Stimulated activated CD8-positive, alpha-beta memory T cell treated with anti-CD3 and anti-CD28 coated beads, Interleukin-4, amount 100 ng/mL, for 24 hours (primary cell): ENCODE measurements at places on chromosomes 3 and 15.

- no peak for DNase-seq
Observed at GRCh38 chr3:16658925-16659793, 53.9 kb upstream of the DAZL start.

- DNase-seq, result no peak
Observed at GRCh38 chr3:8702560-8702959, 31.0 kb upstream of the CAV3 start.

DNA sequence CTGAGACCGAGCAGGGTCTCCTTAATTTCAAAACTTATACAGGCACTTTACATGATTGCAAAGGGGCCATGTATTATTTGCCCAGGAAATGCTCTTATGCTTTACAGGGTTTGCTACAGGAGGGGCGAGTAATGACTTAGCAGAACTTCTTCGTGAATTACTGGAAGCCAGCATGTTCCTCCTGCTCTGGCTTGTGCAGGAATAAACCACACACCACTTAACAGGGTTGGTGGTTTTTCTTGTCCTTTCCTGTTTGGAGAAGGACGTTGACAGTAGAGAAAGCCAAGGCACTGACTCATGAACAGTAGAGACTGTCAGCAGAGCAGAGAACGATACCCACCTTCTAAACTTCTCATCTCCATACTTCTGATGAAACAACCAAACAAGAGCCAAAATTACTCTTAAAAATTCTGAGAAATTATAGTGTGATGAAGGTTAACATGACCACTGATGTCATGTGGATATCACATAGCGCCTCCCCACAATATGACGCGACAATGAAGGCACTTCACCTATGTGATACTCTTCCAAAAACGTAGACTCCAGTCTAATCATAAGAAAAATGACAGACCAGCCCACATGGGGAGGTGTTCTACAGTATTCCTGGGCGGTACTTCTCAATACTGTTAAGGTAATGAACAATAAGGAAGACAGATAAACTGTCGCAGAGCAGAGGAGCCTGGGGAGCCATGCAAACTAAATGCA lies 24.7 kb upstream of the MCTP2 start:
- no peak for DNase-seq

DNA sequence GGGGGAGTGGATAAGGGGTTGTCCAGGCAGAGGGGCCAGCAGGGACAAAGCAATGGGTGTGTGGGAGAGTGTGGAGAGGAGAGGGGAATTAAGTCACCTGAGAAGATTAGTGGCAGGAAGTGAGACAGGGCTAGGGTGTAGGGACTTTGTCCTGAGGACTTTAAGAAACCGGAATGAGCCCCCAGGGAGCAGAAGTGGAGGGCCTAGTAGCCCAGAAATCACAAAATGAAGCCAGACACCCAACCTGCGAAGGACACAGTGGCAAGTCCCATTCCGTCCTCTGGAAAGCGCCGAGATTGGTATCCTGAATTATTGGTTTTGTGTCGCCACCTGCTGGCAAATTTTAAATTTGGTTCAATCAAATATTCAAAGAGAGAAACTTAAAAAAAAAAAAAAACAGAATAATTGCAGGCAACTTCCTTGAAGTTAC lies 78.0 kb upstream of the SLC25A36 start:
- DNase-seq, result peak; percentile 1

GRCh38 chr15:89486726-89487050 lies 9.7 kb downstream of the RHCG start:
- peak; percentile 20 for DNase-seq

DNA sequence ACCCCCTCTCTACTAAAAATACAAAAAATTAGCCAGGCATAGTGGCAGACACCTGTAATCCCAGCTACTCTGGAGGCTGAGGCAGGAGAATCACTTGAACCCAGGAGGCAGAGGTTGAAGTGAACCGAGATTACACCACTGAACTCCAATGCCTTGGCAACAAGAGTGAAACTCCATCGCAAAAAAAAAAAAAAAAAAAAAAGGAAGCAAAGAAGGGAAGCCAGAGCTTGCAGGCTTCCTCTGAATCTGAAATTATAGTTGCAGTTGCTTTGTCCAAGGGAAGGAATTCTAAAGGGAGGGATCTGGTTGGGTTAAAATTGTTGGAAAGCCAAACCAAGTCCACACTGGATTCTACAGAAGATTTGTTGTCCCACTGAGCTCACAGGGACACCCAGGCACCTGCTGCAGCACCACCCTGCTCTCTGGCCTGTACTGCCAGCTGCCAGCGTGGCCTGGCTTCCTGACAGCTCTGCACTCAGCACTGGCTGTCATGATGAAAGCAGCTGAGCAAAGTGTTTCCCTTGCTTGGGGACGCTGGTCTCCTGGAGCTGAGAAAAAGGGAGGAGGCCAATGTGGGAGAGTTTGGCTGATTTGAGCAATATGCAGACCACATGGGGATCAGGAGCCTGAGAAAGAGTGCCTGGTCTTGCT lies 88.8 kb upstream of the HES1 start:
- DNase-seq, result no peak

GRCh38 chr15:98957655-98958054 lies 49.9 kb downstream of the PGPEP1L start:
- no peak for DNase-seq

DNA sequence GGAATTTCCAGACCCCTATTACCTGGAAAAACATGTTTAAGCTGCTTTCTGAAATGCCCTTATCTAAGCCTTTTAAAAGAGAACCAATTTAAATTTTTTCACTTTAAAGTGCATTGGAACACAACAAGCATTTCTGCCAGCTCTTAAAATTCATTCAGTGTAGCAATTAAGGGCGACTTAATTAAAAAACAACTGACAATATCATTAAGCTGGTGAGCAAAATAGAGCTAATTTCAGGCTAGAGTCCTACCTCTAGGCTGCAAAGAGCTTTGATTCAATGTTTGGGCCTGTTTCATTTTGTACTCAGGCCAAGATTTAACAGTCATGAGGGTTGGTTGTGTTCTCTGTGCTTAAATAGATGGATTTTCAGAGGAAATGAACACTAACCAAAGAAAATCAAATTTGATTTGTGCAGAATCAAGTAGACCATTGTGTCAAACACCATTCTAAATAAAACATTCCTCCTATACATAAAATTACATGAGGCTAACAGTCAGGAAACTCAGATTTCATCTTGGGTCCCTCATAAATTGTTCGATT lies 114.6 kb downstream of the TMEM108 start:
- DNase-seq, result no peak

DNA sequence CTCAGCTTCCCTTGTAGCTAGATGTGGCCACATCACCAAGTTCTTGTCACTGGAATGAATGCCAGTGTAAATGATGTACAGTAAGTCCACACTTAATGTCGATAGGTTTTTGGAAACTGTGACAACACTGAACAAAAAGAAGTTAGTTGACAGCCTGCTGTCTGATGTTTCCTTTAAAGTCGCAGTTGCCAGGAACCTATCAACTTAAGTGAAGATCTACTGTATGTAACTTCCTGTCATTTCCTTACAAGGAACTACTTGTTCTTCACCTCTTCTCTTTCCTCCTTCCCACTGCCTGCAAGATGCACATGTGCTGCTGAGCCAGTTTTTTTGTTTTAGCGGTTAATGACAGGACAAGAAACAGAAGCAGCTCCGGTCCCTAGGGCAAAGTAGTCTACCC lies 44.6 kb downstream of the HDGFL3 start:
- DNase-seq, result no peak

DNA sequence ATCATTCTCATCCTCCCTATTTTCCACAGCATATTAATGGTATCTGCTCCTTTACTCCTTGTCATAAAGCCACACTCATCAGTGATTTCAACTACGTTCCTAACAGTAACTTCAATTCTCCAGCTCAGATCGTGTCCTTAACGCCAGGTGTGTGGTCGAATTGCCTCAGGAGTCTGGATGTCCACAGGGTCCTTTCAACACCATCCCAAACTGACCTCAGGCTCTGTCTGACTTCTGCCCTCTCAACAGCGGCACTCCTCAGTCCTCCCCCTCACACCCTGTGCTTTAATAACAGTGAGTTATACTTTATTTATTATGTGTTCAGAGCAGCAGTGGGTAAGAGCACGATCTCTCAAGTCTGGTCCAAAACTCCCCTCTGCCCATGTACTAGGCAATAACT lies 42.4 kb downstream of the ST3GAL6 start:
- no peak for DNase-seq

DNA sequence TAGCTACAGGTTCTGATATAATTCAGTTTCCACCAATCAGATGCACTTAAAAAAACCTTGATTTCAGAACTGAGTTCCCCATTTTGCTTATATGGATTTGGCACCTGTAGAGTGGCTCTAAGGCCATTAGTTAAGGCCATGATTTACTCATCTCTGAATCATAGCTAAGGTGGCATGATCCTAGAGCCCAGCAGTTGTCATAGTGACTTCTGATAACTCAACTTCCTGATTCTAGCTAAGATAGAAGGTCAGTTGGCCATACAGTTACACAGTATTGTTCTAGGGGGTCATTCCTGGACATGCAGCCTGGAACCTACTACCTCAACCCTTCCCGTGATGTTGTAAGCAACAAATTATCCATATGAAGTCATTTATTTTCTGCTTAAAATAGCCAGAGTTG lies 15.9 kb upstream of the TMEM87A start:
- DNase-seq, result no peak

DNA sequence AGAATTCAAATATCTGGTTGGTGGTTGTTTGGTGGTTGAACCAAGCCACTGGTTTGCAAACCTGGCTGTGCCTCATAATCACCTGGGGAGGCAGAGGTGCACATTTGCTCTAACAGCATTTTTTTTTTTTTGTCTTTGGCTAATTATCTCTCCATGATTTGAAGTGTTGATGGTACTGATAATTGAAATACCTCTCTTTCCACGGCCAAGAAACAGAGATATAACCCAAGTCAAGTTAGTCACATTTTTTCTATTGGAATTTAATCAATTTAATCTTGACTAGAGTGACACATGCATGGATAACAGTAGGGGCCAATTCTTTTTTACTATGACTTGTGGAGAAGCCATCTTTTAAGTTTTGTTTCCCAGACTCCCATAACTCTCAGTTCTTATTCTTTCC lies 37.5 kb upstream of the SUCLG2 start:
- DNase-seq, result no peak

DNA sequence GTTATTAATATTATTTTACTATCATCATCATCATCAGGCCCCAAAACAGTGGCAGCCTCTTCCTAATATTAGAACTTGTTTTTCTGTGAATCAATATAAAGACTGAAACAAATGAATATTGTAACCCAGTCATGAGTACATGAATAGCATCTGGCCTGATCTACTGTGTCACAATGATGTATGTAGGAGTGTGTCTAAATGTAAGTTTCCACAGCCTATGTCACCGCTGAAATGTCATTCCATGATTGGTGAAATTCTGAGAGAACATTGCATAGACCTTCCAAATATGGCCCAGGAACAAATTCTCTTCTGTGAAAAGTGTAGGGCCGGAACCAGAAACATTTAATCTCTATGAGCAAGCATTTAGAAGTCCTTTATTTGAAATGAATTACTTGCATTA lies 20.6 kb upstream of the C3orf49 start:
- no peak for DNase-seq

DNA sequence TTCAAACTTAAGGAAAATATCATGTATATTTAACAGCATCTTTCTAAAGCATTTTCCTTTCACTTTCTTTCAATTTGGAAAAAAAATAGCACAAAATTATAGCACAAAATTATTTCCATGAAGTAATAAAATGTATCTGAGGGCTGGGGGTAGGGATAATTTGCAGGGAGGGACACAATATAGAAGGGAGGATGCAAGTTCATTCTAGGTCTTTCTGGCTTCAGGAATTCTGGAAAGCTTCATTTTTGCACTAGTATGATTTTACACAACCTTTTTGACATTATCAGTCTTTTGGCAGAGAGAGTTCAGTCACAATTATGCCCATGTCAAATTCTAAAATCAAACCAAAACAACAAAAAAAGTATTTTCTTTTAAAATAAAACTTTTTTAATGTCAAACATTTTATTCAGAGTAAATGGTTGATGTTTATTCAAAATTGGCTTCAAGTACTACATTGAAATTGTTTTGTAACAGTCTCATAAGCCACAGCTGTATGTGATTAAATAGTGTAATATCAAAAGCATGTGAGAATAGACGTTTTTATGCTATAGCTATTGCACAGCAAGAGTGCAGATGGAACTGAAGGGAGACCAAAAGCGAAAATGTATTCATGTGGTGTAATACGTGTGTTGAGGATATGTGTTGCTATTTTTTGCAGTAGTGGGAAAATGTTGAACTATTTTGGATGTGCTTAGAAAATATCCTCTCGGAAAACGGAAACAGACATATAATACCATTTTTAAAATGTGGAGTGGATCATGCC lies 5.8 kb downstream of the RBMS3 start:
- DNase-seq, result no peak

DNA sequence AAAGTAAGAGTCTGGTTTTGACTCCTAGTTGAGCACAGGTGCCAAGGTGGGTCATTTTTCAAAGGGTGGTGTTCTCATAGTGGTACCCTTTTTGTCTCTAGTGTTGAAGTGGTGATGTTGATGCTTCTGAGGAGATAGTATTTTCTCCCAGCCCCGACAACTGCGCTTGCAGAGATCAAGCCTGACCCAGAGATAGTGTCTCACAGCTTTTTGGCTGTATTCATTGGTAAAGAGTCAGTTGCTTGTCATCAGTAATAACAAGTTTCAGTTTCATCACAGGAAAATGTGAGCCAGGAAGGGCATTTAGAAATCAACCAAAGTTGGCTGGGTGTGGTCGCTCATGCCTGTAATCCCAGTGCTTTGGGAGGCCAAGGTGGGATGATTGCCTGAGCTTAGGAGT lies 139.3 kb downstream of the NFKBIZ start:
- no peak for DNase-seq

DNA sequence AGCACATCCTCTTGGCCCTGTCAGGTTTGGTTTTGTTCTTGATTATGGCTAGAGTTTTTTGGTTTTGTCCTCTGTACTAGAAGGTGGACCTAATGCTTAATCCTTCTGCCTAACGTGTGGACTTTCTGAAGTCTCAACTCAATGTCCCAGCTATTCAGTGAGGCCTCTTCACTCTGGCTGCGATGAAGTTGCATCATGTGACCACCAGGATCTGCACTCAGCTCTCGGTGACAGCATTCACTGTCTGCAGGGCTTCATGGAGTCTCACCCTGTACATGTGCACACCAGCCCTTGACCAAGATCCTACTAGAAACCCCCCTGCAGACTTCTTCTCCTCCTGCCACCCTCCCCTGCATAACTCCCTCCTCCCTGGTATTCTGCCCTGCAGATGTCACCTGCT lies 38.7 kb upstream of the HRH1 start:
- no peak for DNase-seq

DNA sequence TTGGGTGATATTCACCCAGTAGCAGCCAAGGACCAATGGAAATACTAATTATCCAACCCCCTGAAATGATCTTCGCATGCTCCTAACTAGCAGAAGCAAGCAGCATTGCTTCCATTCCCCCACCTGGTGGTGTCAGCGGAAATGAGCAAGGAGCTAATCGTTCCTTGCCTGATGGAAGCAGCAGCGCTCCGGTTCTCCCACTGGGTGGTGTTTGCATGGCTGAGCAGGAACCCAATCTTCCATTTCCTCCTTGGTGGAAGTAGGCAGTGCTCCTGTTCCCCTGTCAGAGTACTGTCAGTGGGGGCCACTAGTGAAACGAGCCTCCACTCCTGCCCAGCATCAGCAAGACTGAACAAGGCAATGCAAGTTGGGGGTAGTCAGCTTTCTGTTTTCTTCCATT lies 311.5 kb downstream of the CACNA2D3 start:
- DNase-seq, result no peak

GRCh38 chr15:49383266-49383665 lies 39.8 kb upstream of the FGF7 start:
- no peak for DNase-seq
